ENCODE measurements at places on chromosomes 1 and 21.

GRCh38 chr1:55015731-55016620 lies 17.2 kb downstream of the BSND start:
- no peak for DNase-seq

DNA sequence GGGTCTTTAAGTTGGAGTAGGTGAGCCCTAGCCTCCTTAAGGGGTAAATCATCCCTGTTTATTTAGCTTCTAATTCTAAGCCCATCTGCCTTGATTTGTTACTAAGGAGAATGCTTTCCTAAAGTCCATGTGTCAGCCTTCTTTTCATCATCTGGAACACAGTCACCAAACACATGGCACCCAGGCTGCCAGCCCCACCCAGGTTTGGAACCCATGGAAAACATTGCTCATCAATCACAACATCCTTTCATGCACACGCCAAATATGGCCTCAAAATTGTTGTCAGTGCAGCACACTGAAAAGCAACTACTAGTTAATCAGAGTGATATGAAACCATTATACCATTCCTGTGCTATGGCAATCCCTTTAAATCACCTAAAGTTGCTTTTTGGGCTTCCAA lies 386.7 kb upstream of the ESRRG start:
- no peak for DNase-seq

DNA sequence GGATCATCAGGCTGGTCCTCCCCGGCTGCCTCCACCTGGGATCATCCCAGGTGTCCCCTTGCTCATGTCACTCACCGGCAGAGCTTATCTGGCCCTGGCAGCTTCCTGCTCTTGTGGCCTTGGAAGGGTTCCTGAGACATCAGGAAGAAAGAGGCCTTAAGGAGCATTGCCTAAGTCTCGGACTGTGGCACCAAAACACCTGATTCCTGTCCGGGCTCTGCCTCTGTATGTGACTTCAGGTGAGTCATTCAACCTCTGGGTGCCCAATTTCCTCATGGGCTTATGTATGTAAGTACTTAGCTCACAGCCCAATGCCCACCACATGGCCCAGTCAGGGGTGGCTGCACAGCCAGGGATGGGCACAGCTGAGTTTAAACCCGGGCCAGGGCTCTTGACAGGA lies 255.9 kb upstream of the VAMP3 start:
- DNase-seq: no peak

DNA sequence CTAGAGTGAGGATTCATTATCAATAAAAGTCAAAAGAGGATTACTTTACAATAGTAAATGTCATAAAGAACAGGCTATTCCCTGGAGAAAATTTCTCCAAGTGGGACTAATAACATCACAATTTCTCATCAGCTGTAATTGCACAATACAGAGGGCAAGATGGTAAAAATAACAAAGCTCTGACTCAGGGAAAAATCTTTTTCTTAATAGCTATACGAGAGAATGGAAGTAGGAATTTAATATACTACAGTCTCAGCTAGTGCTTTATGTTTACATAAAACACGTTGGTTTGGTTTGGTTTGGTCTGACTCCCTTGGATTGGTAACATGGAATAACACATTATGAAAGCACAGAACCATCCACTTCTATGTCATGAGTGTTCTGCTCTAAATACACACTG lies 397.6 kb downstream of the LRRIQ3 start:
- no peak for DNase-seq

GRCh38 chr1:55585402-55585792 lies 370.2 kb upstream of the USP24 start:
- DNase-seq: no peak

GRCh38 chr21:42237577-42237976 lies 18.6 kb downstream of the ABCG1 start:
- no peak for DNase-seq

DNA sequence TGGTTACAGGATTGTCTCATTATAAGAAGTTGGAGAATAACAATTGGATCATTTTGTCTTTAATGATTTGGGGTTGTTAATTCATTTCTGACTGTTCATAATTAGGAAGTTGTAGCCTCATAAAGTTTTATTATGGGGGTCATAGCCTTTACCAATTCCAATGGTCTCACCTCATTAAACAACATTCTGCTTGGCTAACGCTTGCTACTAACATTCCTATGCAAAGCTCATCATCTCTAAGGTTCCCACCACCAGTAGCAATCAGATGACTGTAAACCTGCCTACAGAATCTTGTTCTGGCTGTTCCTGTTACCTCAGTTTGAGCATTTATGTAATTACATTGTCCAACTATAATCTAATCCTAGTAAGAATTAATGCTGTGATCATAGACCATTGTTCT lies 60.2 kb downstream of the ODF2L start:
- no peak for DNase-seq

- no peak for DNase-seq
Observed at GRCh38 chr1:185074307-185074706, 28.9 kb downstream of the RNF2 start.

GRCh38 chr1:97570691-97571090 lies 350.1 kb downstream of the DPYD start:
- no peak for DNase-seq

- DNase-seq: no peak
Observed at GRCh38 chr1:203427451-203427850, 48.2 kb upstream of the PRELP start.

DNA sequence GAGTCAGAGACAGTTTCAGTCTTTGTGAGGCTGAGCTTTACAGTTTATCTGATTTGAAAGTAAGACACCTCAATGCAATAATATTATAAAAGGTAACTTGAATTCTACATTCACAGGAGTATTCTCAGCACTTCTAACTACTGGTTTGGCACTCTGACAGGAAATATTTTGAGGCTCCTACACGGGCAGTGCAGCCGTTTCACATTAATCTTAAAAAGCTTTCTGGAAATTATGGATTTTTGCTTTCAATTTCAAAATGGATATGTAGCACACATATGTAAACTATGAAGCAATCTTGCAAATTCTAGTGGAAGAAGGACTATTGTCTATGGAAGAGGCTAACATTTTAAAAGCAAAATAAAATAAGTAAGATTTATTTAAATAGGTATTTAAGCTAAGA lies 262.9 kb upstream of the SNX7 start:
- DNase-seq: no peak

GRCh38 chr21:34795548-34796180 lies 126.9 kb downstream of the CLIC6 start:
- no peak for DNase-seq

- DNase-seq: no peak
Observed at GRCh38 chr1:234672349-234673135, 62.6 kb upstream of the IRF2BP2 start.

DNA sequence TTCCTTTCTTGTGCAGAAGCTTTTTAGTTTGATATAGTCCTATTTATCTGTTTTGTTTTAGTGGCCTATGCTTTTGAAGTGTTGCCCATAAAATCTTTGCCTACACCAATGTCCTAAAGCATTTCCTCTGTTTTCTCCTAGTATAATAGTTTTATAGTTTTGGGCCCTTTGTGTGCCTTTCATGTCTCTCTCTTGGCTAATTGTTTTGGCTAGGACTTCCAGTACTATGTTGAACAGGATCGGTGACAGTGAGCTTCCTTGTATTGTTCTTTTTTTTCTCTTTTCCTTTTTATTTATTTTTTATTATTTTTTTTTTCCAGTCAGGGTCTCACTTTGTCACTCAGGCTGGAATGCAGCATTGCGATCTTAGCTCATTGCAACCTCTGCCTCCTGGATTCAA lies 47.0 kb upstream of the WARS2 start:
- no peak for DNase-seq

DNA sequence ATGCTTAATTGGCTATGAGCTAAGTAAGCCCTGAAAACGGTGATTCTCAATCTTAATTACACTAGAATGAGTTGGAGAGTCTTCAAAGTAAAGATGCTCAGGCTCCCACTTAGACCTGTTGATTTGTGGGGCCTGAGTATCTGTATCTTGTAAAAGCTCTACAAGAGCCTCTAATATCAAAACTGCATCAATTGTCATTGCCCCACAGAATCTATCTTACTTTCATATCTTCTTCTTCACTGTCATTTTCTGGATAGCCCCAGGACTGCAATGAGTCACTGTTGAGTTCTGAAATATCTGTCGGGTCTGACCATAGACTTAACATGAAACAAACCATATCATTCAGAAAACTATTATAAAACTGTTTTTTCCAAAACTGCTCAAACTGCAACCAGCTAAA lies 102.8 kb upstream of the SERTAD4 start:
- no peak for DNase-seq

- no peak for DNase-seq
Observed at GRCh38 chr1:149986486-149987296, 23.8 kb downstream of the OTUD7B start.

DNA sequence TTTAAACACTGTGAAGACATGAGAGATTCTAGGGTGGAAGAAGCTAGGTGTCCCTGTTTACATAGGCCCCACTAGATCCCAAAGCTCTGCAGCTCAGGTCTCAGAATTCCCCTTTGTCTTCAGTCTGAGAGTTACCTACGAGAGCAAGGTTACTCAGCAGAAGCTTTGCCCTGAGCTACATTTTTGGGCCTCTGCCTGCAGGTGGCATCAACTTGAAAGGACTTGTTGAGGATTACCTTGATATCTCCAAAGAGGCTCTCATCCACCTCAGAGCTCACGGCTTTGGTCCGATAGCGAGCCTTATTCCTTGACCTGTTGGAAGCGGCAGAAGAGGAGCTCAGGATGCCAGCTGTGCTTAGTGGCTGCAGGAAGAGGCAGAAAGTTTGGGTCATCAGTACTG lies 7.0 kb downstream of the CFAP45 start:
- no peak for DNase-seq

- DNase-seq: no peak
Observed at GRCh38 chr1:33042831-33043230, 6.1 kb upstream of the AK2 start.

DNA sequence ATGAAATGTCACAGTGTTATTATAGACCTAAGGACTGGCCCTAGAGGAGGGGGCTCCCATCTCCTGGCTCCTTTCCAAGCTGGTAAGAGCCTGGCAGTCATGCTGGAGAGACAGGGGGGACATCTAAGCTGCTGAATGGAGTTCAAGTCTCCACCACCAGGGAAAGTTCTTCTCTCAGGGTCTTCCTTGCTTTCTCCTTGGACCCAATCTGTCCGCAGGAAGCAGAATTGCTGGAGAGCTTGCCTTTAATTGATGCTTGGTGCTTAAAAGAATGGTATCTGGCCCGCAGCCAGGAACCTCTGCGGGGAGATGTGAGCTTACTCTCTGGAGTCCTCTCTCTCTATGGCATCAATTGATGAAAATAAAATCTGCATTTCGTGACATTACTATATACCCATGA lies 25.1 kb downstream of the IRF2BP2 start:
- no peak for DNase-seq

DNA sequence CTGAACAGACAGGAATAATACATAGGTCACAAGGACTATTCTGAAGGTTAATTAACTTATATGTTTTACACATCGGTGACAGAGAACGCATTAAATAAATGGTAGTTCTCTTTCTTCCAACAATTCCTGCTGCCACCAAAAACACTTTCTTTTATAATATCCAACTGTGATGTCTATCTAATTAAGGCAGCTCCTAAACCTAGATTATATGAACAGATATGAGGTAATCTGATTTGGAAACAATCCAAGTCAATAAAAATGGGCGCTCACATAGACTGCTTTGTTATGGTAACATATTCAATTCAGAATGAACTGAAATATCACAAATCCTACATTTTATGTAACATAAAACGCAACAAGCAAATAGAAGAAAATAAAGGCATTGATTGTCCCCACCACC lies 16.0 kb downstream of the CYYR1 start:
- DNase-seq: no peak

- no peak for DNase-seq
Observed at GRCh38 chr1:29959356-29959755, 723.0 kb downstream of the PTPRU start.

GRCh38 chr1:106964495-106964894 lies 92.0 kb upstream of the PRMT6 start:
- no peak for DNase-seq

- DNase-seq: no peak
Observed at GRCh38 chr1:2074944-2075740, 24.9 kb downstream of the PRKCZ start.

DNA sequence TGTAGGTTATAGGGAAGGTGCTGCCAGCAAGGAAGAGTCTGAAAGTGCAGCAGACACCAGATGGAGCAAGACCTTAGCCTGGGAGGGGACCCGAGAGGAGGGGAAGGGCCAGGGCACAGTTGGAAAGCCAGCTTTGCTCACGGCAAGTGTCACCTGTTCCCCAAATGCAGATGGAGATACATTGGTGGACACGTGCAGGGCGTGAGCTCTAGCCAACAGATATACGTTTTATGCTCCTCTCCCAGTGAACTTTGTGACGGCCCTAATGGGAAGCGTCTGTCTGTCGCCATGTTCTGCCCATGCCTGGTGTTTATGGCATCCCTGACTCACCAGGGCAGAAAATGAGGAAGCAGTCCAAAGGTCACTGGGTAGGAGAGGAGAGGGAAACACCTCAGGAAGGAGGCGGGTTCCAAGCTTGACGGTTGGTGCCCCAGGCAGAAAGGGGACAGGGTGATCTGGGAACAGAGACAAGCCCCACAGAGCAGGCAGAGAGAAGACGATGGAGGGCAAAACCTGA lies 7.6 kb downstream of the GPA33 start:
- no peak for DNase-seq

DNA sequence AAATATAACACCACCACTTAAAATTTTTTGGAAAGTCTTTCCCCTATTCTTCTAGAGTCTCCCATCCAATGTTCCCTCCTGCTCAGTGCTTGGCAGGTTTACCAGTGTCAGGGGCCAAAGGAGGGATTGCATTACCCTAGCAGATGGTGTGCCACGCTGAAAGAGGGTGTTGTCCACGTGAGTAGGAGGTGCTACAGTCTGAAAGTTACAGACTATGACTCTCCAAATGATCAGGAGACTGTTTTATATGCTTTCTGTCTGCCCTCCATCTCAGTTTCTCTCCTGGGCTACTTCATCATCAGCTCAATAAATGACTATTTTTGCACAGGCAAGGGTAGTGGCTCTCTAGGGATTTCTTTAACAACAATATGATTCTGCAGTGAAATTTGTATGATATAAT lies 31.3 kb upstream of the ANGPTL7 start:
- DNase-seq: no peak

DNA sequence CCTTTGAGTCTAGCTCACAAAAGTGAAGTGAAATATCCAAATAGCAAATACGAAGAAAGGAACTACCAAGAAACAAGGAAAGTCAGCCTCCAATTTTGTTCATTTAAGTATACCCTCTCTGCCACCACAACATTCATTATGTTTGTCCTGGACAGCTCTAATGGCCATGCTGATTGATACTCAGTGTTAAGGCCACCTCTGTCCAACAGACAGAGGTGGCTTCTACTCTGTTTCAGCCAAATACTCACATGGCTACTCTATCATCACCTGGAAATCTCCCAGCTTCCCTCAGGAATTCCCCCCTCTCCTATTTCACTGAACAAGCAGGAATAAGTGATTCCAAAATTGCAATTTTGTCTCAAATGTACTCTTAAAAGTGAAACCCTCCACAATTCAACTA lies 10.7 kb downstream of the APP start:
- DNase-seq: no peak

DNA sequence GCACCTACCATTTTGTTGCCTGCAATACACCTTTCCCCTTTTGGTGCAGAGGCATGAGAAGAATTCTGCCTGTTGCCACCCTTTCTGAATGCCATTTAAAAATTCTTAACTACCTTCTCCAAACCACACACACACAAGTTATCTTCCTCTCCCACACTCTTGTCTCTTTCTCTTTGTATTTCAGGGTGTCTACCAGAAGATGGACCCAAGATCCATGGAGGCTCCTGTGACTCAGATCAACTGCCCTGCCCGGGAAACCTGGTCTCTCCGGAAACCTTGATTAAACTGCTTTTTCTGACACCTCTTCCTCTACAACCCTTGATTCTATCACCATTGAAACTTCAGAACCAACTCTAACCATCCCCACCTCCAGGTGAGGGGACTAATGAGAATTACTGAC lies 2.4 kb upstream of the TARS2 start:
- no peak for DNase-seq

Measured in mesothelial cell of epicardium (in vitro differentiated cells).